Stimulated activated CD8-positive, alpha-beta memory T cell treated with anti-CD3 and anti-CD28 coated beads, Interleukin-15, amount 100 ng/mL, for 1 hour (primary cell): ENCODE measurements at places on chromosomes 12 and 14.

- DNase-seq, result no peak
Observed at GRCh38 chr12:29771165-29771564, 12.6 kb downstream of the TMTC1 start.

DNA sequence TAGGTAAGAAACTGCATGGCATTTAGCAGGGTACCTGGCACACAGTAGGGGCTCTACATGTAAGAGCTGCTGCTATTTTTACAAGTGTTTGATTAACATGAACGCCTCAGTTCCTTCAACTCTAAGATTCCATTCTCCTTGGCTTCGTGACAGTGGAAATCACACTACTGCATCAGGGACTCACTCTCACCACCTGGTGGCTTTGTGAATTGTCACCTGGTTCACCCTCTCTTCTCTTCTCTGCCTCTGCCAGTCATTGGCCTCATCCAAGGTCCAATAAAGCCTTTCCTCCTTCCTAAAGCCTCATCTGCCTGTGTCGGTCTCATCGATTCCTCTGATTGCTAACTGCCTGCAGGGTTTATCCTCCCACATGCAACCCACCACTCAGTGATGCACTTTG is 476.4 kb downstream of the VRK1 start:
- DNase-seq, result no peak

DNA sequence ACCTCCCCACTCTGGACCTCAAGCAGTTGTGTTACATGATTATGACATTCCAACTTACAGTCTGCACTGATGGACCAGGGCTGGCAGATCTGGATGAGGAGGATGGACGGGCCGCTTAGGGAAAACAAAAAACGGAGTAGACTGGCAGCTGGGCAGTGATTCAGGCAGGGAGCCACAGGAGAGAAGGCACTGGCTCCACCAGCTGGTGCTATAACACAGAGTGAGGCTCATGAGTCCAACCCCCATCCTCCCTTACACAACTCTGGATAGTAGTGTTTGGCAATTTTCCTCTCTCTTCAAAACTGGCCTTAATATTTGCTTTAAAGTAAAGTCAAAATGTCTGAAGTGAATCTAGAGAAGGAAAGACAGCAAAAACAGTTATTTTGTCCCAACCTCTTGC is 9.7 kb upstream of the RIC8B start:
- DNase-seq, result no peak

GRCh38 chr12:80756875-80757274 is 40.2 kb downstream of the MYF5 start:
- DNase-seq, result no peak

- DNase-seq, result no peak
Observed at GRCh38 chr12:104657726-104658484, 201.2 kb downstream of the CHST11 start.

- no peak for DNase-seq
Observed at GRCh38 chr14:34665785-34666435, 36.0 kb upstream of the SNX6 start.

DNA sequence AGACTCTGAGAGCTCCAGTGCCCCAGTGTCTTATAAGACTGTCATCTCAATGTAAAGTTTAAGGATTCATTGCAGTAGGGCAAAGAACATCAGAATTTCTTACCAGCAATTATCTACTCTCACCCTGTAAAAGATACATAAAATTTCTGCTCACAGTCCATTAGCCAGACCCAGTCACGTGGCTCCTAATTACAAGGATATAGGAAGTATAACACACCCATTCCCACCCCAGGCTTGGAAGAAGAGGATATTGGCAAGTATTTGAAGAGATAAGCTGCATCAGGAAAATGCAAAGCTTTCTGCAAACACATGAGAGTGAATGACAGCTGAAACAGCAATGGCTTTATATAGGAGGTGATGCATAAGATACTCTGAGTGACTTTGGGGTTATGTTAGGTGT is 14.3 kb downstream of the SYT1 start:
- DNase-seq, result no peak

DNA sequence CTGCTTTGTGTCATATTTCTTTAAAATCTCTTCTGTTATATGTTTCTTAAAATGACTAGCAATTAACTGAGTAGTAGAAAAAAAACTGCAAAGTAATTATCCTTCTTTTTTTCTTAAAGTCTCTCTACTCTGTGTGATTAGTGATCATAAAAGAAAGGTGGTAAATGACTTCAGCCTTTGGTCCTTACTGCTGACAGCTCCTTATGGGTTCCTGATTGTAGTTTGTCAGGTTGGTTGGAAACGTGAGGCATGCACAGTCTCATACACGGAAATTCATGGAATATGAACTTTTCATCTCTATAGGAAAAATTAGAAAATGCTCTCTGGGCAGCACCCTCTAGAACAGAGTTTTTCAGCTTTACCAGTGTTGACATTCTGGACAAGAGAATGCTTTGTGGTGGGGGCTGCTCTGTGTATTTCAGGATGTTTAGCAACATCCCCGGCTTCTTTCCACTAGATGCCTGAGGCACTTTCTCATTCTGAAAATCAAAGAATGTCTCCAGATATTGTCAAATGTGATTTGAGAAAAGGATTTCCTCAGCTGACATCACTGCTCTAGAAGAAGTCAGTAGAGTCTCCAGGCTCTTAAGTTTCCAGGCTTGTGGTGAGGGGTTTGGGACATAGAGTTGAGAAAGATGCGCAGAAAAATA is 121.0 kb downstream of the PIK3C2G start:
- no peak for DNase-seq

- no peak for DNase-seq
Observed at GRCh38 chr14:67539116-67539515, 6.0 kb downstream of the PLEKHH1 start.

DNA sequence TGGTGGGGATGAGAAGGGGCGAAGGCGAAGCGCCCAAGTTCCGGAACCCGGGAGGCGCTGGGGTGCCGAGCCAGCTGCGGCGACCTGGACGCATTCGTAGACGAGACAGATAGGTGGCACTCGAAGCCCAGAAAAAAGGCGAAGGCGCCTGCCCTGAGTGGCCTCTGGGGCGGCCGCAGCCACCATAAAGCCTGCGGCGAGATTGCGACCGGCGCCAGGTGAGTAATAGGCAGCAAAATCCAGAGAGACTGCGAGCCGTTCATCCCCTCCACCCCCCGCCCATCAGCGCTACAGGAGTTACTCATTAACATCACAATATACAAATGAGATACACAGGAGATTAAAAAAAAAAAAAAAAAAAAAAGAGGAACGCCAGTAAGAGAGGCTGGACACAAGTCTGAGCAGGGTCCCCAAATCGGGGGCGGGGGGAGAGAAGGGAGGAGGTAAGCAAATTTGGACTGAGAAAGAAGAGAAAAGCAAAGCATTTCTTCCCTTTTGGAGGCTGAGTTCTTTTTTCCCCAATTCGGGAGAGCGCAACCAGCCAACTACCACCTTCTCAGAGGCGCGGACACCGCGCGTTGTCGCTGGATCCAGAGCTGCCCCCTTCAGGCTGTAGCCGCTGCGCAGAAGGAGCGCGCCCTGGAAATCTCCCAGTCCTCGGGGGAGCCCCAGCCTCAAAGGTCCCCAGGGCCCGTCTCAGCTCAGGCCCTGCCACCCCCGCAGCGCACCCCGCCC is 15.7 kb downstream of the TBX3 start:
- no peak for DNase-seq

DNA sequence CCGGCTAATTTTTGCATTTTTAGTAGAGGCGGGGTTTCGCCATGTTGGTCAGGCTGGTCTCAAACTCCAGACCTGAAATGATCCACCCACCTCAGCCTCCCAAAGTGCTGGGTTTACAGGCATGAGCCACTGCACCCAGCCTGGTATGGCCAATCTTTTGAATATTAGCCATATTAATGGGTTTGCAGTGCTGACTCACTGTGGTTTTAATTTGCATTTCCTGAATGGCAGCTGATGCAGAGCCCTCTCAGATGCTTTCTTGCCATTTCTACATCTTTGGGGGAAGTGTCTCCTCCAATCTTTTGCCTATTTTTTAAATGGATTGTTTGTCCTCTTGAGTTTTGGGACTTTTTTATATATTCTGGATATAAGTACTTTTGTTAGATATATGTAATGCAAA is 55.5 kb upstream of the NPAS3 start:
- no peak for DNase-seq

DNA sequence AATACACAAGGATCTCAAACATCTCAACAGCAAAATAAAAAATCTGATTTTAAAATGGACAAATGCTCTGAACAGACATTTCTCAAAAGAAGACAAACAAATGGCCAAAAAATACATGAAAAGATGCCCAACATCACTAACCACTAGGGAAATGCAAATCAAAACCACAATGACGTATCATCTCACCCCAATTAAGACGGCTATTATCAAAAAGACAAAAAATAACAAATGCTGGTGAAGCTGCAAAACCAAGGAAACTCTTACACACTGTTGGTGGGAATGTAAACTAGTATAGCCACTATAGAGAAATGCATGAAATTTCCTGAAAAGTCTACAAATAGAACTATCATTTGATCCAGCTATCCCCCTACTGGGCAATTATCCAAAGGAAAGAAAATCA is 145.0 kb downstream of the BTG1 start:
- DNase-seq, result no peak

DNA sequence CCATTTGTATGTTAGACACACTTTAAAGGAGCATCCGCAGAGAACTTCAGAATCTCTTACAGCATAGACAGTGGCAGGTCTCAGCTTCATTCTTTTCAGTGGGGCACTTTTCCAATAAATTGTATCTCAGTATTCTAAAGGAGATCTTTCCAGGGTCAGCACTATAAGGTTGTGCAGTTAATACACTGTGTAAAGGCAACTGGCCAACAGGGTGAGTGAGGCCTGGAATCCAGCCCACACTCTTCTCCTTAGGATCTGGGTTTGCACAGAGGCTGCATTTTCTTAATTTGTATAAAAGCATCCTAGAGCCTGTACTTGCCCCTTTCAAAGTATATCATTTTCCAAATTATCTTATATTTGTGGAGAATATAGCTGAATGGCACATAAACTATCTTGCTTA is 94.2 kb downstream of the MYF5 start:
- no peak for DNase-seq

DNA sequence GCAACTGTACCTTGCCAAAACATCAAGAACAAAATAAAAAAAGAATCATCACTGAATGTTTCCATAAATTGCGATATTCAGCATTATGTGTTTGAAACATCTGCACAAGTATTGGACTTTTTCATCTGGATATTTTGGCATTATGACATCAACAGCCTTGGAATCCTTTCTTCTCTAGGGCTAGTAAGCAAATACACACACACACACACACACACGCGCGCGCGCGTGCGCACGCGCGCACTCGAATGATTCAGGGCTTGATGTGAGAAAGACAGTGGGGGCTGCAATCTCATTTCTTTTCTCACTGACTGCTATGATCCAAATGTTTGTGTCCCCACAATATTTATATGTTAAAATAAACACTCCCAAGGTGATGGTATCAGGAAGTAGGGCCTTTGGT is 90.0 kb upstream of the SLC38A4 start:
- DNase-seq, result no peak

DNA sequence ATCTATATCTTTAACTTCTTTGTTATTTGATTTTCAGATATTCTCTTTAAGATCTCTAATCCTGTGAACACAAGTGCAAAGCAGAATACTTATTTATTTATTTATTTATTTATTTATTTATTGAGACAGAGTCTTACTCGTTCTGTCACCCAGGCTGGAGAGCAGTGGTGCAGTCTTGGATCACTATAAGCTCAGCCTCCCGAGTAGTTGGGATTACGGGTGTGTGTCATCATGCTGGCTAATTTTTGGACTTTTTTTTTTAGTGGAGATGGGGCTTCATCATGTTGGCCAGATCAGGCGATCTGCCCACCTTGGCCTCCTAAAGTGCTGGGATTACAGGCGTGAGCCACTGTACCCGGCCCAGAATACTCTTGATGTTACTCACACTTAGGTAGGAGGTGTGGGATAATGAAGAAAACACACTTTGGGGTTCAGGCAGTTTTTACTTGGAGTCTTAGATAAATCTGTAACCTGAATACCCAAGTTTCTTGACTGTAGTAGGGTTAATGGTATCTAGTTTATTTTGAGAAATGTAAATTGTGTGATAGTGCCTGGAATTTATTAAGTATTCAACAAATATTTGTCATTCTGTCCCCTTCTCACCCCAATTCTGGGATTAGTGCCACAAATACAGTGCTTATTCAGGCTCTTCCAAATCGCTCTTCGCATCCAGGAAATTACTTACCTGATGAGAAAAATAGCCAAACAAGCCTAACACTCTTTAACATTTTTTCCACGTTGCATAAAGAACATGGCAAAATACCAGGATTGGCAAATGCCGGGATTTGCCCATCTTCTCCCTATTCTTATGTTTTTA is 33.0 kb downstream of the METAP2 start:
- DNase-seq, result no peak

DNA sequence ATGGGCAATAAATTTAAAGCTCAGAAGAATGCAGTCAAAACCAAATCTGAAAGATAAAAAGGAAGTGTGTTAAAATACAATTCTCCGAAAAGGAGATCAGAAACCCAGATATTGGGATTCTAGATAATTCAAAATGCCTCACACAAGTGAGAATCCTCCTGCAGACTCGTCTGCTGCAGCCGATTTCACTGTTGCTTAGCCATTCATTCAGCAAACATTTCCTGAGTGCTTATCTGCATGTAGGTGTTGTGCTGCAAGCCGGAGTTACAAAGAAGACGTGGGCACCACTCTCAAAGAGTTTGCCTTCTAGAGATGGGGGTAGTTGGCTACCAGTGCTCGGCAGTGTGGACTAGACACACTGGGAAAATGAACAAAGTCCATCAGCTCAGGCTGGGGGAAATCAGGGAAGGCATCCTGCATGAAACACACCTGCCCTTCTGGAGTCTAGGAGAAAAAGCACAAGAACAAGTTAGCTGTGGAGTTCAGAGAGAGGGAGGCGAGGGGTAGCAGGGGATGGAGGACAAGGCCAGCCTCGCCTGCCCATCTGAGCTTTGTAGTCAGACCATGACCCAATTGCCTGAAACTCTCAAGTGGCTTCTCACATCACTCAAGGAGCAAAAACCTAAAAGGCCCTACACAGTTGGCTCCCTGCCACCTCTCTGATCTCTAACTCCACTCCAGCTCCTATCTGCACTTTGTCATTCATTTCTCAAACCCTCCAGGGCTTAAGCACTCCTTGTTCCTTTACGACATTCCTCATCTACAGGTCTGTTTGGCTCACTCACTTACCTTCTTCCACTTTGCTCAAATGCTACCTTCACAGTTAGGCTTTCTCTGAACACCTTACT is 310.0 kb upstream of the DDHD1 start:
- DNase-seq, result no peak

GRCh38 chr12:47807338-47807737 is 12.4 kb downstream of the HDAC7 start:
- DNase-seq, result no peak

- DNase-seq, result no peak
Observed at GRCh38 chr12:66736931-66737330, 58.1 kb upstream of the GRIP1 start.

DNA sequence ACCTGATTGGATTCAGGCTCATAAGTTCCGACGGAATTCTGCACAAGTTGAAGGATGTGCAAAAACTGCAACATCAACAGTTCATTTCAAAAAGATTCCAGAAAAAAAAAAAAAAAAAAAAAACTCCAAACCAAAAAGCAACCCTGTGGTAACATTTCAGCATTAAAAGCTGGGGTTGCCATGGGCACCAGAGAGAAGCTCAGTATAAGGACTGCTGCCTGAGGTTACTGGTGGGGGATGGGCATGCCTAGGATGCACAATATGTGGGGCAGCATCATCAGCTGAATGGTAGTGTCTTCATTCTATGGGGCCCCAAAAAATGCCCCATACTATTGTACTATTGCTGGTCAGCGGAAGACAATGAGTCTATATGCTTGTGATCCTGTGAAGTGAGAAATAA is 44.7 kb downstream of the MBIP start:
- no peak for DNase-seq
